ENCODE measurements at places on chromosomes 3 and 15.

- no peak for DNase-seq
These were observed 249.9 kb downstream of the OPA1 start for GRCh38 chr3:193842832-193843473.

DNA sequence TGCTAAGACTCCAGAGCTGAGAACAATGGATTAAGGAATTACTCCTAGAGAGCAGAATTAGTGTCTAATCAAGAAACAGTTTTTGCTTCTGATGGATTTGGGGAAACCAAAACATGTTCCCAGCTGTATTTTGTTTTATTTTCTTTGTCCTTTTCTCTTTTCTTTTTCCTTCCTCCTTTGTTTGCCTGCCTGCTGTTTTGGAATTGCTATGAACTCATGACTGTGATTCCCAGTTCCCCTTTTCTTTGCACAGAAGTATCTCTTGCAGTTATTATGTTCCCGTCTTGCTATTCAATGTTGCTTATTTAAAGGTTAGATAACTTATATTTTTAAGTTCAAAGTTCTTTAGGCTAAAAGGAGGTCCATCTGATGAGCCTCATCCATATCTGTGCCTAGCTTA is 77.0 kb upstream of the GBE1 start:
- no peak for DNase-seq

- DNase-seq = no peak
These were observed 37.9 kb downstream of the UBR1 start for GRCh38 chr15:43067717-43068461.

GRCh38 chr3:142896201-142896755 is 7.4 kb upstream of the PCOLCE2 start:
- no peak for DNase-seq

DNA sequence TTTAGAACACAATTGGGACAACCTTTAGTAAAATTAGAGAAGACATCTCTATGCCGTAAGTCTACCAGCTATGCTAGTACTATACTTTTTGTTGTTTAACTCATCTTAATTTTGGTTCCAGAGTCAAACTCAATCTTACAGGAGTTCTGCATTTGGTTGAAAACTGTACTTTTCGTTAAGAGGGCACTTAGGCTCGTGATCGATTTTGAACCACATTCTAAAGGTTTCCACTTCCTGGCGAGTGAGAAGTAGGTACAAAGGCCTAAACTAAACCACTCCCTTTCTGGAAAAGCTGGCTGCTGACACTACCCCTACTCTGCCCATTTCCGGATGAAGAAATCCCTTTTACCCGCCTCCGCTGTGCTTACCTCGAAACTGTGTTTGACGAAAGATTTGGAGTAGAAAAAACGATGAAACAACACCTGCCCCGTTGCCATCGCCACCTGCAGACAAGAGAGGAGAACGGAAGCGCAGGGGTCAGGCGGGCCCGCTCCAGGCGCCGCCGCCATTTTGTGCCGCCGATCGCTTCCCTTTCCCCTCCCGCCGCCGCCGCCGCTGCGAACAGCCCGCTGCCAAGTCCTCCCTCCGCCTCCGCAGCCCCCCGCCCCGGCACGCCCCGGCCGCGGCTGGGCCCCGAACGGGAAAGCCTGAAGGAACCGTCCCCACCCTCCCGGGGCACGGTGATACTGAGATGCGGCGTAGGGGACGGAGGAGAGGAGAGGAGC is 748 bp downstream of the CCNL1 start:
- DNase-seq = peak; percentile 53

- no peak for DNase-seq
These were observed 37.9 kb upstream of the MUC13 start for GRCh38 chr3:124972457-124972856.

- DNase-seq = no peak
These were observed 10.0 kb upstream of the SEMA3B start for GRCh38 chr3:50258979-50259378.

DNA sequence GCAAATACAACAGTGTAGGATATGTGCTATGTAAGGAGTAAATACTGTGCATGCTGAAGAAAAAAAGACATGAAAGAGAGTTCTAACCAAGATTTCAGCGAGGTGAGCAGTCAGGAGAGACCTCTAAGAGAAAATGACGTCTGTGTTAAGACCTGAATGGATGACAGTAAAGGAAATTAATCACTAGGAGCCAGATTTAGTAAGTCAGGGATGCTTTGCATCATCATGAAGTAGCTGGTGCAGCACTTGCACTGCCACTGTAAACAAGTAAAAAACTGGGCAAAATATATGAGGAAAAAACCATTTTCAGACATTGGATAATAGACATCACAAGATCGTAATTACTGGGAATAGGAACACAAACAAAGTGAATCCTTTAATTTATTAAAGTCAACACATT is 32.6 kb downstream of the RTP4 start:
- no peak for DNase-seq

Measured in activated T-helper 1 cell treated with anti-CD3 and anti-CD28 coated beads, Interleukin-2, amount 50 U/mL, for 16 hours (primary cell).